ENCODE measurements at places on chromosomes 1 and 21. TPM values are rescaled to one million over a fixed set of nuclear protein-coding genes. Genes with fewer than 3 reads are reported as not detected.

OLIG1 gene
- total RNA-seq = not detected

TMPRSS15 gene
- total RNA-seq = not detected

QSOX1 gene
- total RNA-seq = 271 TPM

KRTAP11-1 gene
- not detected for total RNA-seq

TTLL10 gene
- total RNA-seq = not detected

CTSE gene
- not detected for total RNA-seq

ALG14 gene
- 1.6 TPM for total RNA-seq

SLC22A15 gene
- total RNA-seq = 3.9 TPM

TXLNA gene
- 53.4 TPM for total RNA-seq

FCRL6 gene
- not detected for total RNA-seq

SLAMF9 gene
- total RNA-seq = 6.8 TPM

LRRC39 gene
- 0.22 TPM for total RNA-seq

LYPD8 gene
- 0.22 TPM for total RNA-seq

FMN2 gene
- total RNA-seq = 0.79 TPM

BTBD8 gene
- total RNA-seq = 3.3 TPM

SLC25A24 gene
- total RNA-seq = 54.7 TPM

C1orf115 gene
- 0.76 TPM for total RNA-seq

SSX2IP gene
- 2.0 TPM for total RNA-seq

MANEAL gene
- total RNA-seq = 0.98 TPM

MPZ gene
- total RNA-seq = 0.33 TPM

PROK1 gene
- 0.11 TPM for total RNA-seq

CD5L gene
- not detected for total RNA-seq

KCNJ15 gene
- total RNA-seq = 88.5 TPM

ADGRL2 gene
- total RNA-seq = 67.7 TPM

NHLH1 gene
- total RNA-seq = 0.11 TPM

BTBD19 gene
- 11.8 TPM for total RNA-seq

FCRL2 gene
- not detected for total RNA-seq

NEK2 gene
- total RNA-seq = 8.2 TPM

SPRR1B gene
- total RNA-seq = not detected

ANGPTL3 gene
- not detected for total RNA-seq

NBPF20 gene
- 1.6 TPM for total RNA-seq

CFAP141 gene
- not detected for total RNA-seq

FCGR2B gene
- total RNA-seq = not detected

CASQ2 gene
- total RNA-seq = 0.54 TPM

TNNT2 gene
- total RNA-seq = 1.4 TPM

TRPM2 gene
- total RNA-seq = not detected

WNT4 gene
- total RNA-seq = not detected

Data from placental epithelial cell (primary cell).